ENCODE measurements at places on chromosomes 5 and 9.

DNA sequence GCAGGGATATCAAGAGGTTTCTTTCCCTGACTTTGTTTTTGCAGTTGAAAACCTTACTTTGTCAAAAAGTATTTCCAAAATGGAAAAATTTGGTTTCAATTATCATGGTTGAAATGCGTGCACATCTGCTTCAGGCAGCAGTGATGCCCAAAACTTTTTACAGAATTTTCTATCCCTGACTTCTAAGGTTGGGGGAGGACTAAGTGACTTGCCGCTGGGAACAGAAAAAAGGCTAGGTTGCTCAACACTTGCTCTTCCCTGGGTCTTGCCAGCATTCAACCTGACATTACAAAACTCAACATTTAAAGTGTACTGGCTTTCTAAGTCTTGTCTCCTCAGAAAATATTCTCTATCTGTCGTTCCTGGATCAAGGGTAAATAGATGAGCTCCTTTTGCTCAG lies 4.7 kb downstream of the KLHL3 start:
- no peak for DNase-seq

DNA sequence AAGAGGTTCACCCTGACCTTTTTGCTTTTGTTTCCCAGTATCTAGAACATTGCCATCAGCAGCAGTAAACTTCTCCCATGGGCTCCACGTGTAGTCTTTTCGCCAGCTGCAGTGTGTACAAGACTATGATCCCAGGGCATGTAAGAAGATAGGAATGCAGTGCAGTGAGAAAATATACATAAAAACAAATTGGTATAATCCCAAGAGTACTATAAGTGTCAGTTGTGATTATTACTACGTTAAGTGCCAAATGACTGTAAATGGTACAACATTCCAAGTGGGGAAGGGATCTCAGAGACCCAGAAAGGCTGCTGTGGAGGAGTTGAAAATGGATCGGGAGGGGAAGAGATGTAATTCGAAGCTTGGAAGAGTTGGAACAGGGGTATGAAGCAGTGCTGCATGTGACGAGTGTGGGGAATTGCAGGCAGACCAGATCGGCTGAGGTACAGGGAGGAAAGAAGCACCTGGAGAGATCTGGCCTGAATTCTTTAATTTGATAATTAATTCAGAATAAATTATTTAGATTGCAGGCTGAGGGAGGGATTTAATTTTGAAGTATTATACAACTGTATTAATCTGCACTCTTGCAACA lies 95.1 kb downstream of the FBXL7 start:
- no peak for DNase-seq

DNA sequence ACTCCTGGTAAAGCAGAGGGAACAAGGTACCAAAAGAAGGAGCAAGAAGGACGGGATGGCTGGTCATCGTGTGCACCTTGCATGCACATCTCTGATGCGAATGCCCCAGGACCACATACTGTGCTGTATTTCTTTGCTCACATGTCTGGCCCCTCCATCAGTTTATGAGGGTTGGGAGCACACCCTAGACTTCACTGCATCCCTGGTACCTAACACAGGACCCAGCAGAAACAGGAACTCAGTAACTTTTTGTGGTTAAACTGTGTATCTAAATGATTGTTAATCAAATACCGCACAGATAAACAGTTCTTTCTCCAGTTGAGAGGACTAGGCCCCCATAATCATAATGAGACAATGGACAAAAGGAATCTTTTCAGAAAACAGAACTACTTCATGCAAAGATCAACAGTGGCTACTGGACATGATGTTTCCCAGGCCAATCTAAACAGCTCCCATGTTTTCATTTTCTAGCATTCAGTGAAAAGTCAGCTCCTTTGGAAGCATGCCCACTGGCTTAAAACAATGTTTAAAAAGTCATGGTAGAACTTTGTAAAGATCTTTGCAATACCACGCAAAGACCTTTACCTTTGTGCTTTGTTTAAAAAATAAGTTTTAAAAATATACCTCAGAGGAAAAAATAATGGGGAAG lies 55.5 kb upstream of the IFNK start:
- no peak for DNase-seq

DNA sequence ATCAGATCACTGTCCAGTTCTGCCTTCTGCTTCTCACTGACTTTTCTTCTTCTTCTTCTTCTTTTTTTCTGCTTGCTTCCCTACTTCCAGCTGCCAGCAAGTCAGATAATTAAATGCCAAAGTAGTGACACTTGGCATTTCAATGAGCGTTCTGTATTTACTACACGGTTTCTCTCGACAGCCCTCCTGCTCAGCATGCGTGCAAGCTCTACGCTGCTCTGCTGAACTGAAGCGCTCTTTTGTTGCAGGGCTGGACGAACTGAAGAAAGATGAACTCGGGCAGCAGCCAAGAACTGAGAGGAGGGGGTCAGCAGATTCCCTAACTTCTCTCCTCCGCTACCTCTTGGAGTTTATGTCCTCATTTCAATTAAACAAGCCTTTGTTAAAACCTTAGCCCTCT lies 319.1 kb downstream of the GLIS3 start:
- no peak for DNase-seq

- DNase-seq = no peak
These were observed 20.7 kb downstream of the HK3 start for GRCh38 chr5:176878463-176878862.

GRCh38 chr5:15601853-15602252 lies 101.9 kb downstream of the FBXL7 start:
- DNase-seq = no peak

- no peak for DNase-seq
These were observed 50.9 kb downstream of the JAKMIP2 start for GRCh38 chr5:147731431-147732290.

DNA sequence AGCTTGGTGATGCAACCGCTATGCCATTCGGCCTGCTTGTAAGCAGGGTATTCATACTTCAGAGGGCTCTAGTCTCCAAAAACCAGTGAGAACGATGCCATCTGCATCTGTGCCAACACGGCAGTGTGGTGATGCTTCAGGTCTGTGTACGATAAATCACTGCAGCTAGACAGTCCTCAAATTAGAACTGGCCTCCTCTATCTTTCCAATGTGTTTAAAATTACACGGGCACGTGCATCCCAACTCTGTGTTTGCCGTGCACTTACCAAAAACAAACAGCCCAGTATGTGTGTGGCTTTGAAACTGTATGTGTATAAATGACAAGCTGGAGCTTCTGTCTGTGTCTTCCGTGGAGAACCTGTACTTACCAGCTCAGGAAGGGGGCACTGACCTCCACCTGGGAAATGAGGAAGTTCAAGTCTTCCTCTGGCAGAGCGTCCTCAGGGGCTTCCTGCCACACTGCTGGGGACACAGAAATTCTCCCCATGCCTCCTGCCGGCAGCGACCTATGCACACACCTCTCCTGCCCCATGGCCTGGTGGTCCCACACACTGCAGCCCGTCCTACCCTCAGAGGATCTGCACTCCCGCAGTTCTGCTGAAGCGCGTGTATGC lies 12.3 kb downstream of the MED10 start:
- DNase-seq = no peak

DNA sequence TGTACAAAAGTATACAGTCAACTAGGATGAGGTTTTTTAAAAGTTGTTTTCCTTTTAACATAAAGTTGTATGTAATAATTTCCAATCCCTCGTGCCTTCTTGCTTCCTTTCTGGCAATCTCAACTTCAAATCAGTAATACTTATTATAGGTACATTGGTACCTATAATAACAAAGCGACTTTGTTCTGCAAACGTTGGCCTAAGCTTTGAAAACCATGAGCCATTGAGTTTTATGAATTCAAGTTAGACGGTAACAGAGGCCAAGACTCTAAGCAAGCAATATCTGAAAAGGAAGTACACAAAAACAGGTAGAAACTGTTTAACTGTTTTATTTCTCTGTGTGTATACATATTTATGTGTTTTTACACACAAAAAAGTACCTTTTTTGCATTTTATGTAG lies 135.2 kb upstream of the GRHPR start:
- no peak for DNase-seq
